SW 1271 (cell line): ENCODE measurements at places on chromosomes 1 and 21.

- DNase-seq = no peak
Measured at GRCh38 chr1:205183676-205184335, 27.7 kb downstream of the DSTYK start.

GRCh38 chr1:53526451-53527101 is 67.4 kb downstream of the DMRTB1 start:
- DNase-seq = no peak

- DNase-seq = no peak
Measured at GRCh38 chr1:22104094-22104493, 38.8 kb downstream of the WNT4 start.

DNA sequence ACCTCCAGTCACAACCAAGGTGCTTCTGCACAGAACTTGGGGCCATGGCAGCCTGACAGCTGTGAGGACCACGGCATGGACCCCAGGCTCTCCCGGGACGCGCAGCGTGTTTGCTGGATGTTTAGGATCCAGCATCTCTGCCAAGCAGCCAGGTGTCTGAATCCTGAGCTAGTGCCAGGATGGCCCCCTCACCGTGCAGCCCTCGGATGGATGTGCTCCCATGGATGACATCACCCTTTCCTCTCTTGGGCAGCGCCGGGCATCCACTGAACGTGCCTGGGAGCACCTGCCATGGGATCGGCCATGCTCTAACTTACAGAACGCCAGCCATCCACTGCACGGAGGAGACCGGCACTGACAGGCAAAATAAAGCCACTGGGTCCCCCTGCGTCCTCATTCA is 53.9 kb downstream of the PRDM15 start:
- no peak for DNase-seq

DNA sequence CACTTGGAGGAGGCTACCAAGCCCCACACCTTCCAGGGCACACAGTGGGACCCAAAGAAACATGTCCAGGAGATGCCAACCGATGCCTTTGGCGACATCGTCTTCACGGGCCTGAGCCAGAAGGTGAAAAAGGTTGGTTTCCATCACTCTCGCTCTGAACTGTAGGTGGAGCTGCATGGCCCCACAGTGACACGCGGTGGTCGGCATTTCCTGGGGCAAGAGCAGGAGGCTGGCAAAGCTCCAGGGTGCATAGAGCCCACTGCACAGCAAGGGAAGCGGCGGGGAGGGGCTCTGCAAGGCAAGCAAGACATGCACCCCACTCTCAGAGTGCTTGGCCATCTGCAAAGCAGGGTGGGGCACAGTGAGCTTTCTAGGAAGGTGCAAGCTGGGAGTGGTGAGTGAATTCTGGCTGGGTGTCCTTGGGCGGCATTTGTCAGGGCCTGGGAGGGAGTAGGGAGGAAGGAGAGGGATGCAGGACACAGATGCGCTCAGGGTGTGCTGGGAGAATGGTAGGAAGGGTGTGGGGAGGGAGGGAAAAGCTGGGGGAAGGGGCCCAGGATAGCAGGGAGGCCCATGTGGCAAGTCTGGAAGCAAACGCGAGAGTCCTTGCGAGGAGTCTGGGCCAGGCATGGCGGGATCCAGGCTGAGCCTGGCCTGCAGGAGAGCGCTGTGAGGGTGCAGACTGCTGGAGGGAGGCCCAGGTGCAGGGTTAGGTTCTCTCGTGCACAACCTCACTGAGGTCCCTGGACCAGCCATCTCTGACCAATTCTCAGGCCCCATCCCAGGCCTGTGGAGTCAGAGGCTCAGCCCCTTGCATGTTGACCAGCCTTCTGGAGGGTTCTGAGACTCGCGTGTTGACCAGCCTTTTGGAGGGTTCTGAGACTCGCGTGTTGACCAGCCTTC is 11.0 kb downstream of the TRPM2 start:
- no peak for DNase-seq

DNA sequence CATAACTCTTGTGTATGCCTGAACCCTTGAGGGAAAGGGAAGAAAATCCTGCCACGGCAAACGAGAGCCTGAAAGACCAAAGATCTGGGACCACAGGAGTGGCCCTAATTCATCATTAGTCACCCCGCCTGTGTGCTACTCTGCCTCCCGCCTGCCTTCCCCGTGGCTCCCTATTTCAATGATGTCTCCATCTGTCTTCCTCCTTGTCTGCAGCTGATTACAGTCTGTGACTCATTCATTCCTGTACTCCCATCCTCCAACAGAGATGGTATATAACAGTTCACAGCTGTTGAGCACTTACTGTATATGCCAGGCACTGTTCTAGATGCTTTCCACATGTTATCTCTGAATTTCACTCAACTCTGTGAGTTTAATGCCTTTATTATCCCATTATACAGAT is 96.6 kb downstream of the SEC16B start:
- no peak for DNase-seq

GRCh38 chr1:183604038-183604808 is 14.0 kb upstream of the NCF2 start:
- DNase-seq = no peak

DNA sequence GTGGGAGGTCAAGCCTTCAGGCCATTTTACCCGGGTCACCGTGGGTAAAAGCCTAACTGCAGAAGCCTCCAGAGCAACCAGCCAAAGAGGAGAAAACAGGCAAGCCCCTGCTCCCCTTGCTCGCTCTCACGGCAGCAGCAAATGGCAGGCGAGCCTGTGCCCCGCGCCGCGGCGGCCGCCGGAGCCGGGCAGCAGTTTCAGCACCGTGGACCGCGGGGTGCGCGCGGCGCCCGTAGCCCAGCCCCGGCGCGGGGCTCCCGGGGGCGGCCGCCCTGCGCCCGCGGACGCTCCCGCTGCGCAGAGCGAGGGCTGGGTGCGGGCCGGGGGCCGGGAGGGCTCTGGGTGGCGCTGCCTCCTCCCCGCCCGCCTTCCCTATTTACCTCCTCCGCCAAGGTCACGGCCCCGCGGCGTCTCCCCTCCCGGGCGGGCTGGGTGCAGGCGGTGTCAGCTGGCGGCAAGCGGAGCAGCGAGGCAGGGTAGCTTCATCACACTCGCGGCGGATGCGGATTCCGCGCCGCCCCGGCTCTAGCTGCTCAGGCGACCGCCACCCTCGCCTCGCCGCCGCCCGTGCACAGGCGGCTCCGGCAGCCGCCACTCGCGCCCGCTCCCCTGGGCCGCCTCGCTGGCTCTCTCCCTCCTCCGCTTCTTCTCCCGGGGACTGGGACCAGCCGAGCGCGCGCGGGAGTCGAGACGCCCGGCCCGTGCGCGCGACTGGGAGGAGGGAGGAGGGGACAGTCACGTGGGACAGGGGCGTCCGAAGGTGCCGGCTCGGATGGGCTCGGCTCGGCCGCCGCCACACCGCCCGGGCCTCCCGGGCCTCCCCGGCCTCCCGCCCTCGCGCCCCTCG is at the start of gene RGS7:
Gene RGS7 (minus strand): TSS at position 687 of the 847 bp plus-strand sequence.
- no peak for DNase-seq

DNA sequence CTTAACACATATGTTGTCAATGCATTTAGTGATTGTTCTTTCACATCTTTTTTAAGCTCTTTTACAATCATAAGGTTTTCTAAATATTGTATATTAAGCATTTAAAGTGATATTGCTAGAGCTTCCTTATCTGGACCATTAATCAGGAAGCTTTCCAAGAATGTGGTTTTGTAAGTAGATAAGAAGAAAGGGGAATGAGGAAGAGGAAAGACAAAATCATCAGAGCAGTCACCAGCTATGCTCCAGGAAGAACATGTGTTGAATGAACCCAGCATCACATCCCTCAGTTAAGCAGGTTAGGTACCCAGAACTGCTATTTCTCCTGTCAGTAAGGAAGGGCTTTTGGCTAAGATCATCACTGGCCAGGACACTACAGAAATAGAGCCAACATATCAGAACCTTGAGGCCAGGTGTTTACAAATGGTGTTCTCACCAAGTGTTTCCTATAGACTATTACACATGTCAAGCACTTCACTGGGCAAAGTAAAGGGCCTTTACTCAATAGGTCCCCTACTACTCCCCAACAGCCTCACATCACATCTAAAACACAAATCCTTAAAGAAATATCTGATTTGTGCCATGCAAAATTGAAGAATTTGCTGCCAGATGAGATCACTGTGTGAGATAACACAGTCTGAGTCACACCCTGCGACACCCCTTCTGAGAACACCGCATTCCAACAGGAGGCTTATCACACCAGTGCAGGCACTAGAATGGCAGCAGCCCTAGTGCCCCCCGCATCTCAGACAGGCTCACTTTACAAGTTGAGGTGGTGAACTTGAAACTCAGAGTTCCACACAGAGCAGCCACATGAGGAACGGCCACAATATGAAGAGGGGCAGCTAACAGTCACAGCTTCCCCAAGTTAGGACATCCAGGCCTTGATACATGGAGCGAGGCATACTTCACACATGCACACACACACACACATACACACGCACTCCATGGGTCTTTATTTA is 1.8 kb upstream of the SPRR2A start:
- DNase-seq = no peak

GRCh38 chr1:48645883-48646282 is 130.8 kb downstream of the BEND5 start:
- DNase-seq = no peak
